ENCODE measurements at places on chromosomes 1 and 21.

DNA sequence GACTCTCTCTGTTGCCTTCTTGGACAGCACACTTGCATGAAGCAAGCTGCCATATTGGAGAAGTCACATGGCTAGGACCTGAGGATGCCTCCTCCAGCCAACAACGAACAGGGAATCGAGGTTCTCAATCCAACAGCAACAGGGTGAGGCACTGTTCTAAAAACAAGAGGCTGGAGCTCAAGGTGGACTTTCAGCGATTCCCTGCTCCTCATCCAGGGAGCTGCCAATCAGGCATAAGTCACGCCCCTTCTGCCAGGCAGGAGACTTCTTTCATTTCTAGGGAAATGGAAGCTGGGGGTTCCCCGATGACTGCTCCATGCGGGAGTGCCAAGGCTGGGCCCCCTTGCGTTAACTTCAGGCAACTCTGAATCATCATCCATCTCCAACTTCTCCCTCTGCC, 22.7 kb upstream of the IFNAR1 start:
- no peak for DNase-seq
- no peak overlapping the region for H3K27ac ChIP-seq
- peaks cover 49% of the 10 kb centered on the region for H3K4me1 ChIP-seq
- no peak overlapping the region for H3K4me3 ChIP-seq
- H3K36me3 ChIP-seq = no peaks in the 10 kb centered on the region
- no peaks in the 10 kb centered on the region for H3K27me3 ChIP-seq

DNA sequence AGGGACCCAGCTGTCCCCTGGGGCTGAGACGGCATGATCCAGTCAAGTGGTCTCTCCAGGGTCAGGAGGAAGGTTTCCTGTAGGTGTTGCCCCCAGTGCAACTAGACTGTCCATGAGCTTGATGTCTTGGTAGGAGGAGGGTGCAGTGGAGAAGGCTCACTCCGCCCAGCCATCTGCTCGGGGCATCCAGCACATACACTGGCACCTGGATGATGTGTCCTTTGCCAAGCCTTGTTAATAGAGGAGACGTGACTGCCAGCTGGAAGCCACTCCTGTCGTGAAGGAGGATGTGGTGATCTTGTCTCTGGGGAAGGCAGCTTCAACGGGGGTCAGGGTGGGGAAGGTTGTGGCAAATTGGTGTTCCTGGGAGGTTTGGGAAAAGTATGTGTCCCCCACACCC, 6.2 kb downstream of the DISP3 start:
- no peaks in the 10 kb centered on the region for H3K36me3 ChIP-seq
- H3K27ac ChIP-seq = no peak overlapping the region
- H3K4me1 ChIP-seq = peaks cover 8% of the 10 kb centered on the region
- no peak for DNase-seq

DNA sequence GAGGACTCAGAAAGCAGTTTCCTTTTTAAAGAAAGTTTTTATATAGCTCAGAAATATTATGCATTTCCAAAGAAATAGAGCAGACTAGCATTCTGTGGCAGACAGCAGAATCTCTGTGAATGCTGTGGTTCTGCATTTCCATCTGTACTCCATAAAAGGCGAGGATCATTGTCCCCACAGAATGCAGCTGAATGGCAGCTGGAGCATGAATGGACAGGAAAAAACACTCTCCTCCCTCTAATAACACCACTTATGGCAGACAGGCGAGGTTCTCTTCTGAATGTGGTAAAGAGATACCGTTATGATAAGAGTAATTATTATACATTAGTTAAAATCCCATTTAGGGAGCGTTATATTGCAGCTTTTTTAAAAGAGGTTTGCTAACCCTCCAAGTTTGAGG, 81.4 kb upstream of the WLS start:
- no peak overlapping the region for H3K4me3 ChIP-seq
- DNase-seq = no peak
- H3K27ac ChIP-seq = no peak overlapping the region
- no peaks in the 10 kb centered on the region for H3K27me3 ChIP-seq
- no peaks in the 10 kb centered on the region for H3K4me1 ChIP-seq

GRCh38 chr1:227215863-227216510, 102.3 kb downstream of the CDC42BPA start:
- H3K27ac ChIP-seq = no peak overlapping the region
- H3K27me3 ChIP-seq = peaks cover 16% of the 10 kb centered on the region
- no peaks in the 10 kb centered on the region for H3K4me1 ChIP-seq
- DNase-seq = no peak

DNA sequence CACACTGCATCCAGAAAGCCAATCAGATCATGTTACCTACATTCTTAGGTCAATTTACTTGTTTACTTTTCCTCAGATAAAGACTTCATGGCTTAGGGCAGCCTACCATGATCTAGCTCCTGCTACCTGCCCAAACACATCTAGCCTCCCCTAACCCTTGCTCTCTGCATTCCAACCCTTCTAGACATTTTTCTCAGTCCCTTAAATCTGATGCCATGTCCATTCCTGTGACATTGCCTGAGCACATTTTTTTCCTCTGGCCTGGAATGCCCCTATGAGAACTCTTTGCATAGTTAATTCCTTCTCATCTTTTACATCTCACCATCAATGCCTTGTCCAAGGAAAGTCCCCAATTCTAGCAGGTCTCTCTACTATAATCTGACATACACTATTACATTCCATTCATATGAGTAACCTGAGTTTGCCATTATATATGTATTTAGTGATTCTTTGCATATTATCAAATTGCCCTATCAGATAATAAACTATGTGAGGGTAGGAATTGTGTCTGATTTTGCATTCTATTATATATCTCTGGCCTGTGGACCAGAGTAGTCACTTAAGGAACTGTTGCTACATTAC, 166.9 kb downstream of the COL11A1 start:
- no peak overlapping the region for H3K4me3 ChIP-seq
- no peaks in the 10 kb centered on the region for H3K27me3 ChIP-seq
- no peak for DNase-seq
- no peaks in the 10 kb centered on the region for H3K36me3 ChIP-seq
- no peaks in the 10 kb centered on the region for H3K4me1 ChIP-seq
- H3K27ac ChIP-seq = no peak overlapping the region

DNA sequence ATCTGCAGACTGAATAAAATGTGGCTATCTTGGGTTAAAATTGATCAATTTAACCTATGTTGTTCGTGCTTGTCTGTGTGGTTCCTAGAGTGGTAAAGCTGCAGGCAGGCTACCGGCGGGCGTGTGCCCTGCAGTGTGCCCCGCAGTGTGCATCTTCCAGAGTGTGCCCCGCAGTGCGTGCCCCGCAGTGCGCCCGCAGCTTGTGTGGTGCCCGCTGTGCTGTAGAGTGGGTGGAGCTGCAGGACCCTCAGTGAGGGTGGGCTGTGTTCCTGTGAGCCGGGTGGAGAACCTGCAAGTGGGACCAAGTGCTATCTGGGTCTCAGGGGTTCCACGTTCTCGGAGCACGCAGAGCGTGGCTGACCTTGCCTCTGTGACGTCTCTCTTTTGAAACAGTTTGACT, 10.7 kb downstream of the RRP1 start:
- no peaks in the 10 kb centered on the region for H3K27me3 ChIP-seq
- H3K36me3 ChIP-seq = peaks cover 48% of the 10 kb centered on the region
- H3K4me1 ChIP-seq = peaks cover under 1% of the 10 kb centered on the region
- no peak for DNase-seq

GRCh38 chr1:30447080-30447479, 276.3 kb downstream of the MATN1 start:
- H3K27ac ChIP-seq = no peak overlapping the region
- H3K4me1 ChIP-seq = no peaks in the 10 kb centered on the region
- peaks cover 10% of the 10 kb centered on the region for H3K27me3 ChIP-seq
- no peak overlapping the region for H3K4me3 ChIP-seq
- DNase-seq = no peak

DNA sequence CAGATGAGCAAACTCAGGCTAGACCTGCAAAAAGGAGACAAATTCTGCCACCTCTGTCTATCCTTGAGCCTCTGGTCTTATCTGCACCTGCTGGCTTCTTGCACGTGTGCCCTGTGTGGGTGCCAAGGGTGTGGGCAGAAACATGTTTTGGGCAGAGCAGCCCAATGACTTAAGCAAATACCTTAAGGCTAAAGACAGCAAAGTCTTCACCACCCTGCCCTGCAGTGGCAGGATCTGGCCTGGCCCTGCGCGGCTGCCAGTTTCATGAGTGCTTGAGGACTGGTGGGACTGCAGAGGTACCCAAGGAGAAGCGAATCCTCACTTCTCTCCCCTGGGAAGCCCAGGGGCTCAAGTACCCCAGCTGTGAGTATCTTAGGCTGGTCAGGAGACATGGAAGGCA, 3.8 kb upstream of the SLC26A9 start:
- H3K36me3 ChIP-seq = no peaks in the 10 kb centered on the region
- H3K4me3 ChIP-seq = no peak overlapping the region
- peaks cover 10% of the 10 kb centered on the region for H3K27me3 ChIP-seq
- H3K4me1 ChIP-seq = no peaks in the 10 kb centered on the region
- H3K27ac ChIP-seq = no peak overlapping the region

GRCh38 chr1:64482720-64483119, 12.8 kb downstream of the CACHD1 start:
- H3K27me3 ChIP-seq = no peaks in the 10 kb centered on the region
- no peak overlapping the region for H3K27ac ChIP-seq
- peaks cover 15% of the 10 kb centered on the region for H3K4me1 ChIP-seq
- DNase-seq = no peak
- H3K36me3 ChIP-seq = no peaks in the 10 kb centered on the region

GRCh38 chr1:30754684-30755171, 2.8 kb downstream of the LAPTM5 start:
- H3K4me1 ChIP-seq = peaks cover 76% of the 10 kb centered on the region
- DNase-seq = peak; percentile 67
- no peaks in the 10 kb centered on the region for H3K27me3 ChIP-seq
- H3K27ac ChIP-seq = peak overlapping the region; percentile 100
- H3K4me3 ChIP-seq = peak overlapping the region; percentile 98

DNA sequence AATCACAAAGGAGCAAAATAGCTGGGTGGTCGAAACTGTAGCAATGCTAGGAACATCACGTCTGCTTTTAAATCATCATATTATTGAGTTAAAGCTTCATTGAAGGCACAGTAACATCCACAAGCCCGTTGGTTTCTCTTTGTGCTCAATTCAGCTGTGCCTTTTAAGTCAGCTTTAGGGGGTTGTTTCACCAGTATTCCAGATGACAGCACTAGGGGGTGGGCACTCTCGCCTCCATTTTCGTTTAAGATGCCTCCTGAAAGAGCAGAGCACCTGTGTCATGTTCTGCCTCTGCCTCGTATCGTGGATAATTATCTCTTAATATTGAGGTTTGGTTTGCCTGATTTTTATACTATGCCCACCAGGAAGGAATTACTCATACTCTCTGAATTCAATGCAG, 139.8 kb upstream of the PTBP2 start:
- no peaks in the 10 kb centered on the region for H3K36me3 ChIP-seq
- no peak overlapping the region for H3K4me3 ChIP-seq
- H3K4me1 ChIP-seq = no peaks in the 10 kb centered on the region
- DNase-seq = no peak

DNA sequence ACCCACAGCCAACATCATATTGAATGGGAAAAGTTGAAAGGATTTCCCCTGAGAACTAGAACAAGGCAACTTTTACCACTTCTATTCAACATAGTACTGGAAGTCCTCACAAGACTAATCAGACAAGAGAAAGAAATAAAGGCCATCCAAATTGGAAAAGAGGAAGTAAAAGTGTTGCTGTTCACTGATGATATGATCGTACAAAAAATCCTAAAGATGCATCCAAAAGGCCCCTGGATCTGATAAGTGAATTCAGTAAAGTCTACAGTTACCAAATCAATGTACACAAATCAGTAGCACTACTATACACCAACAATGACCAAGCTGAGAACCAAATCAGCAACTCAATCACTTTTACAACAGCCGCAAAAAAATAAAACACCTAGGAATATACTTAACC, 28.3 kb downstream of the RAB3GAP2 start:
- peaks cover 45% of the 10 kb centered on the region for H3K4me1 ChIP-seq
- H3K27me3 ChIP-seq = no peaks in the 10 kb centered on the region
- H3K27ac ChIP-seq = no peak overlapping the region
- no peak overlapping the region for H3K4me3 ChIP-seq
- DNase-seq = no peak

- no peak overlapping the region for H3K27ac ChIP-seq
- H3K36me3 ChIP-seq = no peaks in the 10 kb centered on the region
- H3K4me1 ChIP-seq = no peaks in the 10 kb centered on the region
- no peaks in the 10 kb centered on the region for H3K27me3 ChIP-seq
These were observed 561.1 kb upstream of the ZP4 start for GRCh38 chr1:238451781-238452310.

DNA sequence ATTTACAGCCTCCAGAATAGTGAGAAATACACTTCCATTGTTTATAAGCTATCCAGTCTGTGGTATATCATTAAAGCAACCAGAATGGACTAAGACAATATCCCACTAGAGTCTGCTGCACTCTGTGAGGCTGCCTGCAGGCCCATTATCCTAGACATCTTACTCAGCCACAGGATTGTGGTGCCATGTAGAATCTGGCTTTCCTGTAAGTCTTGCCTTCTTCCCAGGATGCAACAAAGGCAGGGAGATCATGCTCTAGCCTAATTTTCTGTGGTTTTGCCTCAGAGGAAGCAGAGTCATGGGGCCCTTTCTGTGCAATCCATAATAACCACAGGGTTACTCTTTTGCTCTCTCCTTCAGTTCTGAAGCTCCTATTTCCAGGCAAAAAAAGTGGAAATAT, 299.1 kb upstream of the DEPDC1 start:
- H3K36me3 ChIP-seq = no peaks in the 10 kb centered on the region
- no peaks in the 10 kb centered on the region for H3K4me1 ChIP-seq
- DNase-seq = no peak
- H3K4me3 ChIP-seq = no peak overlapping the region

DNA sequence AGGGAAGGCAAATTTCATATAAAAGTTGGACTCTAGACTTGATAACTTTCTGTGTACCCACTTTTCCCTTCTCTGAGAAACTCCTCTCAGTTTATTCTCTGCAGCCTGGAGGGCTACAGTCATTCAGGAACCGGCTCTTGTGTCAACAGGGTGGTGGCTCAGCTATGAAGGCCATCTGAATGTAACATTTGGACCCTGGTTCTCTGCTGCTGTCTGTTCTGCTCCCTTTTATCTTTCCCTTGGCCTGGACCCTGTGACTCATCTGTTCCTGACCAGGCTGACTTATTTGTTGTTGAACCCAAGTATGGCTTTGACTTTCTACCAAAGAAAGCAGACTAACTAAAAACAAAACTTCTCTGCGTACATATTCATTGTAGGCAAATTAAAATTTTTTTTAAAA, 75.4 kb downstream of the CENPF start:
- H3K4me3 ChIP-seq = no peak overlapping the region
- H3K36me3 ChIP-seq = peaks cover 8% of the 10 kb centered on the region
- H3K27ac ChIP-seq = no peak overlapping the region

GRCh38 chr1:9842781-9843575, 19.2 kb upstream of the CLSTN1 start:
- H3K27ac ChIP-seq = no peak overlapping the region
- H3K27me3 ChIP-seq = no peaks in the 10 kb centered on the region
- no peak overlapping the region for H3K4me3 ChIP-seq
- no peaks in the 10 kb centered on the region for H3K4me1 ChIP-seq

- H3K4me3 ChIP-seq = no peak overlapping the region
- no peak overlapping the region for H3K27ac ChIP-seq
- H3K4me1 ChIP-seq = no peaks in the 10 kb centered on the region
- no peaks in the 10 kb centered on the region for H3K36me3 ChIP-seq
- DNase-seq = no peak
- H3K27me3 ChIP-seq = no peaks in the 10 kb centered on the region
These were observed 139.5 kb downstream of the RGS7 start for GRCh38 chr1:241217516-241217915.
